NCI-H524 (cell line): ENCODE measurements at places on chromosomes 11 and 22.

- peak; percentile 59 for DNase-seq
These were observed 153.8 kb downstream of the CACNA1I start for GRCh38 chr22:39724390-39724789.

DNA sequence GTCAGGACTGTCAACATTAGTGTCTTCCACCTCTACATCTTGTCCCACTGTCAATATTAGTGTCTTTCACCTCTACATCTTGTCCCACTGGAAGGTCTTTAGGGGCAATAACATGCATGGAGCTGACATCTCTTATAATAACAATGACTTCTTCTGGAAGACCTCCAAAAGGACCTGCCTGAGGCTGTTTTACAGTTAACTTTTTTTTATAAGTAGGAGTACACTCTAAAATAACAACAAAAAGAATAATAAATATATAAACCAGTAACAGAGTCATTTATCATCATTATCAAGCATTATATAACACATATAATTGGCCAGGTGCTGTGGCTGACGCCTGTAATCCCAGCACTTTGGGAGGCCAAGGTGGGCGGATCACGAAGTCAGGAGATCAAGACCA, 57.5 kb downstream of the PAK1 start:
- DNase-seq = no peak

DNA sequence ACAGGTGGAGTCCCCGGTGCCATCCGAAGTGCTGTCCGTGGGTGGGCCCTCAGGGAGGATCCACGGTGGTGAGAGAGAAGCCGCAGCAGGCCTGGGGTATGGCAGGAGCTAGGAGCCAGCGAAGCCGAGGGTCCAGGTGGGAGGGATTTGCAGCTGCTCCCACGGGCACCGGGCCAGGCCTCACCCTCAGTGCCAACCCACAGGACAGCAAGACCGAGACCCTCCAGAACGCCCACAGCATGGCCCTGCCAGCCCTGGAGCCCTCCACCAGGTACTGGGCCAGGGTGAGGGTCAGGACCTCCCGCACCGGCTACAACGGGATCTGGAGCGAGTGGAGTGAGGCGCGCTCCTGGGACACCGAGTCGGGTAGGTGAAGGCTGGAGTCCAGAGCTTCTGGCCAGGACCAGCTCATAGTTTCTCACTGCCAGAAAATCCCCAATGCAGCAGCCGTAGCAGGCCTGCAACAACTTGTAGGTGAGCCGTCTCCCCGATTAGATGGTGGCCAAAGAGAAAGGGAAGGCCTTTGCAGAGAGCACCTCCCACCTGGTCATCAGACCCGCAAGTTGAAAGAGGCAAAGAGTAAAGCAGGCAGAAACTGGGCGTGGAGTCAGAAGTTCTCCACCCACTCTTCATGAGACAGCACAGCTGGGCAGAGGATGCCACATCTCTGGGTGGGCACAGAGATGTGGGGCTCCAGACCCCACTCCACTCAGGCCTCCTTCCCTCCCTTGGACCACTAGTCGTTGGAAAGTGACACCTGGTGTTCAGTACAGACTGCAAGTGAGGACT, 20.4 kb downstream of the CSF2RB start:
- no peak for DNase-seq

GRCh38 chr11:82303671-82304070, 430.0 kb downstream of the FAM181B start:
- peak; percentile 45 for DNase-seq

- no peak for DNase-seq
These were observed 3.9 kb upstream of the EMID1 start for GRCh38 chr22:29201782-29202181.

GRCh38 chr22:22244316-22245250, at the start of gene VPREB1:
Gene VPREB1, plus strand, starts transcription at chr22:22244786. Its CDS starts 28 bp downstream, at chr22:22244814.
- no peak for DNase-seq

DNA sequence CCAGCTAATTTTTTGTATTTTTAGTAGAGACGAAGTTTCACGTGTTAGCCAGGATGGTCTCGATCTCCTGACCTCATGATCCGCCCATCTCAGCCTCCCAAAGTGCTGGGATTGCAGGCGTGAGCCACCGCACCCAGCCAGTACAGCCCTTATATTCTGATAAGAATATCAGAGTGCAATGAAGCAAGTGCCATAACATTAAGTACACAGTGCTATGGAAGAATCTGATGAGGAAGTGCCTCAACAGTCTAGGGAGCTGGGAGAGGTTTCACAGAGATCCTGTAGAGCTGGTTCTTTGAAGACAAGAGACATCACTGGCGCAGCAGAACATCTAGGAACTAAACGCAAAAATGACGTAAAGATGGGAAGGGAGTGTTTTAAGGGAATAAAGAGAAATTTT, 2.1 kb downstream of the RTCB start:
- no peak for DNase-seq
